ENCODE measurements at places on chromosomes 5 and 9. TPM values are rescaled to one million over a fixed set of nuclear protein-coding genes. Genes with fewer than 3 reads are reported as not detected.

The PCDHGA8 gene
- 0.15 TPM for total RNA-seq

The SLC31A1 gene
- 19.3 TPM for total RNA-seq

The PCDHB9 gene
- 0.15 TPM for total RNA-seq

The PPP6C gene
- total RNA-seq: 24.2 TPM

The ADAMTSL1 gene
- 45.4 TPM for total RNA-seq

The BARHL1 gene
- not detected for total RNA-seq

The SOX30 gene
- total RNA-seq: not detected

The C9orf153 gene
- not detected for total RNA-seq

The NTNG2 gene
- total RNA-seq: not detected

The PRDM9 gene
- not detected for total RNA-seq

The FAM169A gene
- total RNA-seq: 1.5 TPM
